ENCODE measurements at places on chromosomes 3 and 15.

- DNase-seq, result no peak
These were observed 5.8 kb downstream of the ACKR2 start for GRCh38 chr3:42814914-42815507.

DNA sequence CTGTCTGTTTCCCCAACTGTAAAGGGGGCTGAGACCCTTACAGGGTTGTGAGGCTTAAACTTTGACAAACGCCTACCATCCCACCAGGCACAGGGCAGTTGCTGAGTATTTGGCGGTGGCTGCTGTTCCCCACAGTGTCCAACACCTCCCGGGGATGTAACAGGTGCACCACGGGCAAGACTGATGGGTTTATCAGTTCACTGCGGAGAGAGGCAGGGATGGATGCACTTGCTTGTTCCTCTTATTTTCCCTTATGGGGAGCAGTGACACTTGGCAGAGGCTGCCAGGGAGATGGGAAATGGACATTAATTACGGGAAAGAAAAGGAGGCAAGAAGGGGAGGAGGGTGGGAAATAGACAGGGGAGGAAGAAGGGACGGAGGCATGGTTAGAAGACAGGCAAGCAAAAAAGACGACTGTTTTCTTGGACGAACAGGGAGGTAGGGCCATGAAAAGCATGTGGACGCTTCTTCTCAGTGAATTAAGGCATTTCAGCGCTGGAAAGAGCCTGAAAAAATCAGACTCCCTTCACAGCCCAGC is 16.6 kb upstream of the ADIPOQ start:
- DNase-seq, result no peak

DNA sequence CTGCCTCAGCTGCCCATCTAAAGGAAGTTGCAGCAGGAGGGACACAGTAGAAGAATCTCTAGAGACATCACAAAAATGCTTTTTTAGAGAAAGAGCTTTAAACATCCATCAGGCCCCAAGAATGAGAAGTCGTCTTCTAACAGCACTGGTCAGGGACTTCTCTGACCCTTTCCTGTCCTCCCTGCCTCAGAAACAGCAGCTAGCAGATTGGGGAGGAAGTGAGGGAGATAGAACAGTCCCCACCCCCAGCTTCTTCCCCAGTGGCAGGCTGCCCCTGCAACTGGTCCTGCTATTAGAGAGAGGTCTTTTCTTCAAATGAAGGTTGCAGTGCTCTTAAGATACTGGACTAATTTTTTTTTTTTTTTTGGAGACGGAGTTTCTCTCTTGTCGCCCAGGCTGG is 55.1 kb downstream of the PDE8A start:
- DNase-seq, result peak; percentile 46

GRCh38 chr15:85551221-85551832 is 170.9 kb downstream of the AKAP13 start:
- DNase-seq, result no peak

GRCh38 chr15:40911693-40912092 is 17.4 kb downstream of the VPS18 start:
- DNase-seq, result no peak

GRCh38 chr3:47270526-47270925 is 12.1 kb downstream of the KIF9 start:
- DNase-seq, result no peak

DNA sequence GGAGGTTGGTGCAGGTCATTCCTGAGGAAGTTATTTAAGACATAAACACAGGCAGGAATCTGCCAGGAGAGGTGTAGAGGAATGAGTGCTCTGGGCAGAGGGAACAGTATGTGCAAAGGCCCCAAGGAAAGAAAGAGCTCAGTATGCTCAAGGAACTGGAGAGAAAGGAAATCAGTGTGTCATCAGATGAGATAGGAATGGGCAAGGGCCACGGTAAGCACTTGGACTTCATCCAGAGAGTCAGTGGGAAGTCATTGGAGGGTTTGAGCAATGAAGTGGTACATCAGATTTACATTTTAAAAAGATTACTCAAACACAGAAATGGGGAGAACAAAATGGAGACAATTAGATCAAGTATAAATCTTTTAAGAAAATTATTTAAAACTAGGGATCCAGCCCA is 272.2 kb downstream of the ADAMTSL3 start:
- no peak for DNase-seq

DNA sequence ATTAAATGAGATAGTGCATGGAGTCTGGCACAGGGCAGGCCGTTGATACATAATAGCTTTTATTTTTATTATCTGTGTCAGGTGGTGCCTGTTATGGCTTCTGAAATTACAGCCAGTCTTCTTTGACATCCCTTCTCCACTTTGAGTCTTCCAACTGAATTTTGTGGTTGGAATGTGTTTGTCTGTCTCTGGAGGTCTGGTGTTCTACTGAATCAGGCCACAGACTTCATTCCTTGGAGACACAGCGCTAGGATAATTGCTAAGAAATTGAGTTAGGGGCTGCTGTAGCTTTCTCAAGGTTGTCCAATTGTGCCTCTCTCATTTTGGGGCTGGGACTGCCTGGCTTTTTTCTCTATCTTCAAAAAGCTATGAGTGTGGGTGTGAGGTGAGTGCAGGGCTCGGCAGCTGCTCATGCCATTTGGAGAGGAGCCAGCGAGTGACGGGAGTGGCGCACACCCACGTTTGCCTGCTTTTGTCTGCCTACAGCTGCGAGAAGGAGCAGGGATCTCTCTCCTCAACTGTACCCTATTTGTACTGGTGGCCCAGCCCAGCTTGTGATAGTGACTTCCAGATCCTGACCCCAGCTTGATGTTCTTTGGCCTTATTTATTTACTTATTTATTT is 49.8 kb upstream of the SYN2 start:
- no peak for DNase-seq

- no peak for DNase-seq
These were observed 92.8 kb upstream of the BCL6 start for GRCh38 chr3:187838016-187838540.

- no peak for DNase-seq
These were observed 187.8 kb downstream of the TLE3 start for GRCh38 chr15:69909719-69910444.

DNA sequence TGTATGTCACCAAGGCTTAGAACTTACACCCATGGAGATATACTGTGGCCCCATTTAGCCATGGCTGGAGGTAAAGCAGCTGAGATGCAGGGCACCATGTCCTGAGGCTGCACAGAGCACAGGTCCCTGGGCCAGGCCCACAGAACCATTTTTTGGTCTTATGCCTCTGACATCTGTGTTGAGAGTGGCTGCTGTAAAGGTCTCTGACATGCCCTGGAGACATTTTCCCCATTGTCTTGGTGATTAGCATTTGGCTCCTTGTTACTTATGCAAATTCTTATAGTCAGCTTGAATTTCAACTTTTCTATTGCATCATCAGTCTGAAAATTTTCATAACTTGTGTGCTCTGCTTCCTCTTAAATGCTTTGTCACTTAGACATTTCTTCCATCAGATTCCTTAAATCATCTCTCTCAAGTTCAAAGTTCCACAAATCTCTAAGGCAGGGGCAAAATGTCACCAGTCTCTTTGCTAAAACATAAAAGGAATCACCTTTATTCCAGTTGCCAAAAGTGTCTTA is 701.3 kb downstream of the EPHA3 start:
- no peak for DNase-seq

DNA sequence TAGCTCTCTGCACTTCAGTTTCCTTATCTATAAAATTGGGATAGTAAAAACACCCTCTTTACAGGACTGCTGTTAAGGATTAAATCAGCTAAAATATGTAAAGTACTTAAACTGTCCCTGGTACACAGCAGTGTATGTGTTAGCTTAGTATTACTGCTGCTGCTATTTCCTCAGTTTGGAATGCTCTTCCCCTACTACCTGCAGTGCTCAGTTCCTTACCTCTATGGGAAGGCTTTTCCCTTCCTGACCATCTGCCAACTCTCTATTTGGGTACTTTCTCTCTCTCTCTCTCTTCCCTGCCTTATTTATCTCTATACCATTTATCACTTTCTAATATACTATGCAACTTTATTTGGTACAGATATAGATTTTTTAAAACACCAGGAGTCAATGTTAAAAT is 26.5 kb downstream of the KPNA4 start:
- DNase-seq, result no peak

DNA sequence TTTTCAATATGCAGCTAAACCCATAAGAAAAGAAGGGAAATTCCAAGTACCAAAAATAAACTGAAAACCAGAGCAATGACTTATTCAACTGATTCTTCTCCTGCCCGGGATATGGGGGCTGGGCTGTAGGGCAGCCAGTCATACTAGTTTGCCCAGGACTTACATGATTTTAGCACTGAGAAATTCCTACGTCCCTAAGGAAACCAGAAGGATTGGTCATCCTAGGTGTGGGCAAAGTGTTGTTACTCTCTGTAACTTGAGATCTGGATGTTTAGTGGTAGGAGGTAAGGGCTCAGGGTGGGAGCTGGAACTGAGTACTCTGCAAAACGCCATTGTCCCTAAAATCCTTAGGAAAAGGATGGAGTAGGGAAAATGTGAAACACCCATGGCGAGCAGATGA is 1.2 kb upstream of the DAZL start:
- no peak for DNase-seq

- DNase-seq, result no peak
These were observed 205.4 kb upstream of the TSC22D2 start for GRCh38 chr3:150202711-150203110.

DNA sequence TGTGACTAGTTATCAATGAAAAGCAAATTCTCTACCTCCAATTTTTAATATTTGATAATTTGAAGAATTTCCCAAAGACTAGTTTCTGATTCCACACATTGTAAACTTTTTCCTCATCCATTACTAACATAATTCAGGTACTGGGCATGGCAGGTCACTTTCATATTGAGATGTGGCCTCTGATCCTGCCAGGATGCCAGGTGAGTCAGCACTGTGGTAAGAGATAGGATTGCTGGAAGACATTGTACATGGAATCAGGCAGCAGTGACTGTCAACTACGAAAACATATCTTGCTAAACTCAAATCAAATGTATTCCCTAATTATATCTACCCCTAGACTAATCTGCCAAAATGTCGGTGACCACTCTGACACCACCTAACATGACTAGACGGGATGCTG is 33.2 kb upstream of the POU1F1 start:
- DNase-seq, result no peak

DNA sequence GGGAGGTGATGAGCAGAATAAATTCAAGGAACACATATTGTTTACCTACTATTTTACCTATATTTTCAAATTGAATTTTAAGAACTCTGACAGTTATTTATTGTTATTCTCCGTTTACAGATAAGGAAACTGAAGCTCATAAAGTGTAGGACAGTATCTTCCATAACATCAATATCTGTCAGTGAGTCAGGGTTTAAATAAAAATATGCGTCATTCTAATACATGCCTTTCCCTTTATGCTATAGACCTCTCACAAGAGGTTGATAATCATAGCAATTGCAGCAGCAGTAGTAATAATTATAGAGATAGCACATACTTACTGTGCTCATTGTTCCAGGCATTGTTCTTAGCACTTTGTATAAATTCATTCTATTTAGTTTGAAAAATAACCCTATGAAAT is 101.1 kb downstream of the EPHA6 start:
- DNase-seq, result no peak

DNA sequence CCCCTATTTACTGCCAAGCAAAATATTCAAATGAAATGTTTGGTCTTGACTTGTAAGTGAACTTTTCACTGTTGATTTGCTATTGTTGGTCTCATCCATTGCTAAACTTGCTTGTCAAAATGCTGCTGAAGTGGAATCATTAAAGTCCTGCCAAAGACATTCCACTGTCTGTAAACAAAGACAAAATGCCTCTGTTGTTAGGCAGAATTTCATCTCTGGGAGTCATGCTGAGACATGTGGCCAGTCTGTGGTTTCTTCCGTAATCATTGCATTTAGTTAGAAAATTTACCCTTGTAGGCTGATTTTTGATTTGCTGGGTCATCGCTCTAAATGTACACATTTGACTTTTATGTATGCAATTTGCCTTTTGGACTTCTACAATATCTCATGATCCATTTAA is 577.7 kb downstream of the MECOM start:
- DNase-seq, result no peak

DNA sequence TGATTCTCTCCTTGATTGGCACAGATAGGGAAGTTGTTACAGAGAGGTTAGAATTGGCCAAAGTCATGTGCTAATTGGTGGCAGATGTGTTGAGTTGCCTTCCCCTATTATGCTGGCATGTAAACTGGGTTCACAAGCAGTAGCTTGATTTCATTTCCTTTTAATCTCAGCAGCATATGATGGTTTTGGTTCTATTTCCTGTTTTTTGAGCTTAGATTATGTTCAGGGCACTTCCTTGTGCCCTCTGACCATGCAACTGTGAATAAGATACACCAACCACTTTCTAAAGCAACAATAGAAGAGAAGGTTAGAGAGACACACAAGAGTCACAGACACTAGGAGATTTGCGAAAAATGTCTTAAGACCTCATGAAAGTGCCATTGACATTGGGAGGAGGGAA is 16.5 kb downstream of the HPS3 start:
- DNase-seq, result peak; percentile 19

Data from GM10248 (cell line).